ENCODE measurements at places on chromosomes 7 and 10.

DNA sequence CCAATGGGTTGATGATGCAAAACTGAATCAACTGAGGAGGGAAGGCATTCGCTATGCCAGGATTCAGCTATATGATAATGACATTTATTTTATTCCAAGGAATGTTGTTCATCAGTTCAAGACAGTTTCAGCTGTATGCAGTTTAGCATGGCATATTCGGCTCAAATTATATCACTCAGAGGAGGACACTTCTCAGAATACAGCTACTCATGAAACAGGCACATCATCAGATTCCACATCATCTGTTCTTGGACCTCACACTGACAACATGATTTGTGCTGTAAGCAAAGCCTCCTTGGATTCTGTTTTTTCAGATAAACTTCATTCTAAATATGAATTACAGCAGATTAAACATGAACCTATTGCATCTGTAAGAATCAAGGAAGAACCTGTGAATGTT, 19.7 kb downstream of the TMEM60 start:
- DNase-seq = no peak

GRCh38 chr7:11213266-11213665, 239.6 kb downstream of the PHF14 start:
- DNase-seq = no peak

GRCh38 chr10:47337310-47337709, 10.9 kb upstream of the RBP3 start:
- DNase-seq = no peak

DNA sequence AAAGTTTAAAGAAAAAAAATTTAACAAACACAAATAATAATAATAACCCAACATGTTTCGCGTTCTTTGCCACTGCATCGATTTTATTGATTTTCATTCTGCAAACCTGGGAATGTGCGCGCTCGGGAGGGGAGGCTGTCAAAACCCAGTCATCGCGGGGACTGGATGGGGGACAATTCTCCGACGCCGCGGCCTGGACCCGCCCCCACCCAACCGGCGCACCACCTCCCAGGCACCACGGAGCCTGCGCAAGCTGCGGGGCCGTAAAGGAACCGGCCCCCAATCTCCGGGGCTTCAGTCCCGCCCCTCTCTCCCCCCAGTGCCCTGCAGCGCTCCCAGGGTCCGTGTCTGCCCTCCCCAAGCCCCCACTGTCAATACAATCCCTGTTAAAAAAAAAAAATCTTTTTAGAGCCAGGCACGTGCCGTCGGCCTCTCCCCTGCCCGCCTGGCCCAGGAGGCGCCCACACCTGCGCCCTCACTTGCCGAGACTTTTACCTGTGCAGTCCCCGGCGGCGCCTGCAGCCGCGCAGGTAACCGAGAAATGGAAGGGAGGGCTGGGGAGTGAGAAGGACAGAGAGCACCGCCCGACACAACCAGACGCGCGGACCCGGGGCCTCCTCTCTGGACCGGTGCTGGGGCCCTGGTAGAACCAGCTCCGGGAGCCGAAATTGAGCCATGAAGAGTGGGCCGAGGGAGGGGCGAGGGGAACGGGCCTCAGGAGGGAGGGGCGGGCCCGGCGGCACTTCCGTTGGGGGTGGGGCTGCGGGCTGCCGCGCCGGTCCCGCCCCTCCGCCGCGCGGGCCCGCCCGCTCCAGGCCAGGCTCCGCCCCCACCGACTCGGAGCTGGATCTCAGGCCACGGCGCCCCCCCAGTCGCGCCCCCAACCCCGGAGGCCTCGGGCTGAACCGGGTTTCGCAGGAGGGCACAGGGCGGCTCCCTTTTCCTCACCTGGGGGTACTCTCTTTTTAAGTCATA, 7.6 kb upstream of the ZNF503 start:
- DNase-seq = no peak

DNA sequence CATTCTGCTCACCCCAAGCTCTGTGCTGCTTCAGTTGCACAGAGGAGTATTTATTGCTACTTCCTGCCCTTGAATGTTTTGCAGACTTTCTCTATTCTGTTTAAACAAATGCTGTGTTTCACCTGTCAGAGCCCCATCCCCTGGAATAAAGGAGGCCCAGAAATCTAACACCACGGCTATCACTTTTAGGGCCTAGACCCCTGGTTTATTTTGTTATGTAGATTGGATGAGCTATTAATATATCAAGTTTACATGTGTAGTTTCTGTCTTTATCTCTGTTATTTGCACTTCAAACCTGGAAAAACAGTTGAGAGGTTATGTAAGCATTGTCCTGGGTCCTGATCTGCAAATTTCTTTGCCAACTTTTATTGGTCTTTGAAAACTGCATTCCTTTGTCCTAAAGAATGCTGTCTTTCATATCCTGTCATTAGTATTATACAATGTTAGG, 630.1 kb downstream of the PARD3 start:
- DNase-seq = no peak

DNA sequence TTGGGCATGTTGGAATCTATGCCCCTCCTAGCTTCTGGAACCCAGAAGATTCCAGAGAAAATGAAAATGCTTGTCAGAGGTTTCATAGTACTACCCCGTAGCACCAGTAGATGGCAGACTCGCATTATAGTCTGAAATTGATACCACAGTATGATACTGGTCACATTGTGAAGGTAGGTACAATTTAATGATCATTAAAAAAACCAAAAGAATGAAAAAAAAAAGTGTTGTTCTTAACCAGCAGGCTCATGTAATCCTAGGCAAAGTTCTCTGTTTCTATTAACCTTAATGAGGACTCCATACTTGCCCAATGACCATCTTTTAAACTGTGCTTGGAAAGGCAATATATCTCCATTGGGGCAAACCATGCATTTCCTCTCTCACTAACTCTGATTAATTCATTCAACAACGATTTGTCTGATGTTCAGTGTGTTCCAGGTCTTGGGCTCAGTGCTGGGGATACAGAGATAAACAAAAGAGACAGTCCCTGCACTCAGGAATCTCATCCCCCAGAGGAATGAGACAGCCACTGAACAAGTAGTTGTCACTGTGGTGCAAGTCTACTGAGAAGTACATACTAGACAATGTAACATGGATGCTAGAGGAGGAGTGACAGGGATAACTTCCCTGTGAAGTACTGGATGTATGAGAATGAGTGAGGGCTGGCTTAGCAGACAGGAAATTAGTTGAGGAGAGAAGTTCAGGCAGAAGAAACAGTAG, 223.5 kb upstream of the PHYHIPL start:
- no peak for DNase-seq

- no peak for DNase-seq
These were observed 3.2 kb downstream of the AKR1B15 start for GRCh38 chr7:134552105-134552504.

DNA sequence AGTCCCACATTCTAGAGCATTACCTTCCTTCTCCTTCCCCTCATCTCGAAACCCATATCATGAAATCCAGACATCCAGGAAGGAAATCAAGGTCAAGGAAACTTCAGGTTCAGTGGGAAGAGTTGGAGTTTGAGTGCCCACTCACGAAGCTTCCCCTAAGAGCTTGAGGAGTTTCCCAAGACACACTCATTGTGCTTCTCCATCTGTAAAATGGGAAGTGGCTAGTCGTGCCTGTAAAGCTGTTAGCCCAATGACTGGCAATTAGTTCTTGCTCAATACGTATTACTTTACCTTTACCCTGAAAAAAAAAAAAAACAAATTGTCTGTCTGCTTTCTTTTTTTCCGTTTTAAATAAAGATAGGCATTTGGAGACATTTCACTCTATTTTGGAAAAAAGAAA, 42.3 kb downstream of the GPAM start:
- no peak for DNase-seq

DNA sequence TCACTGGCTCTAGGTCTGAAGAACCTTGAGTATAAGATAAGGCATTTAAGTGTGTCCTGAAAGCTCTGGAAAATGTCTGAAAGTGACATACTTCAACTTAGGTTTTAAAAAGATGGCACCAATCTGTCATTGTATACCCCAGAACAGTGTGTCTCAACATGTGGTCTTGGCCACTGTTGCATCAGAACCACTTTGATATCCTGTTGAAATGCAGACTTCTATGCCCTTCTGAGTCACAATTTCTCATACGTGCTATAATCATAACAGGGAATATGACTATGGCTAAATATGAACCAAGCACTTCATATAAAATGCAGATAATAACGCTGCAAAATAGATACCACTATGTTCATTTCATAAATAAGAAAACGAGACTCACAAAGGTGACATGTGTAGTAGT, 38.0 kb upstream of the GPAM start:
- DNase-seq = no peak

DNA sequence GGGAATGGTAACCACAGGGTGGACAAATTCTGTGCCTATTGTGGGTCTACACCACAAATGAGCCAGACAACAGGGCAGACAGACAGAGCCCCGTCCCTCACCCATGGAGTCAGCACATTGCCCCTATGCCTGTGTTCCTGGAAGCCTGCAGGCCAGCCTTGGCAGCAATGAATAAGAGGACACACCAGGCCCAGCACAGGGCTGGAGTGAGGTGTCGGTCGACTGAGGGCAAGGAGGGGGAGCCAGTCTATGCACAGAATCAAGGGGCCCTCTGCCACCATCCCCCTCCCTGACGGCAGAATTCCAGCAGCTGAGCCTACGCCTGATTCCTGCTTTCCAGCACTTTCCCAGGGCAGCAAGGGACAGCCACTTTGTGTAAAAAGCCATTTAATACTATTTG, 98.2 kb downstream of the CALN1 start:
- DNase-seq = no peak

GRCh38 chr10:79401015-79401921, 44.2 kb downstream of the ZCCHC24 start:
- peak; percentile 80 for DNase-seq

- no peak for DNase-seq
These were observed 20.1 kb downstream of the TMEM168 start for GRCh38 chr7:112770051-112770450.

DNA sequence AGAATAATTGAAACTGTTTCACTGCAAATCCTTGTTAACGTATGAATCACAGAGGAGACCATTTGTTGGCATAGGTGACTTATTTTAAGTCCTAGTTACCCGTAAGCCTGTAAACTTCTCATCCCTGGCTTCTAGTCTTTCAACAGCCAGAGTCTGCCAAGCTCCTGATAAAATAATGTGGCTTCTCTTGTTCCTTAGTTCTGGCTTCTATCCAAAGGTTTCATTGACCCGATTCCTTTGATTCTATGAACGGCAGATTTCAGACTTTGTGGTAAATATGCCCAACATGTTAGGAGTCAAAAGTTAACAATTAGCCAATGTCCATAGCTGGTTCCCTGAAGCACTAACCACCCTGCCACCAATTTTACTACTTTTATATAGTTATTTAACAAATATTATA, 23.3 kb downstream of the DNAH11 start:
- no peak for DNase-seq

DNA sequence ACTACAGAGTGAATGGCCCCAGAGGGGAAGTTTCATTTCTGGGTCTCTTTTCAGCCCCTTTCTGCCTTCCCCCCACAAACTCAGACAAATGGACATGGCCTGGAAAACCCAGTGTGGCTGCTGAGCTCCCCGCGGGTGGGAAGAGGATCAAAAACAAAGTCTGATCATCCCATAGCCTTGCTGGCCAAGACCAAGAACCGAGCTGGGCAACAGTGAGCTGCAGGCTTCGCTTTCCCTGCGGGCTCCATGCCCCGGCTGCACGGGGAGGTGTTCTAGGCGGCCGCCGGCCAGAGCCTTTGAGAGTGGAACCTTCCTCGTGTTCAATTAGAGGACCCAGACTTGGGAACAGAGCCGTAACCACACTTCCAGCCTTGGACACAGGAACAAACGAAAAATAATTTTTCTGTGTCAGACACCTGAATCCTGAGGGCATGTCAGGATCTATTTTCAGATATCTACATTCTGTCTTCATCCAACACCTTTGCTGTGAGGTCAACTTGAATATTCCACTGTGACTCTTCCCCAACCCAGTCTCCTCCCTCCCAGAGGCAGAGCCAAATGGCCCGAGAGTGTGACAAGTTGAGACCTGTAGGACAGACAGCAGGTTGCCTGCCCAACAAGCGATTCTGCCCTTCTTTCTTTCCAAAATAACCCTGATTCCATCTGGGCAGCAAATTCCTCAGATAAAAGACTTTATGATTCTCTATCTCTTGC, 26.0 kb downstream of the WDR86 start:
- no peak for DNase-seq

DNA sequence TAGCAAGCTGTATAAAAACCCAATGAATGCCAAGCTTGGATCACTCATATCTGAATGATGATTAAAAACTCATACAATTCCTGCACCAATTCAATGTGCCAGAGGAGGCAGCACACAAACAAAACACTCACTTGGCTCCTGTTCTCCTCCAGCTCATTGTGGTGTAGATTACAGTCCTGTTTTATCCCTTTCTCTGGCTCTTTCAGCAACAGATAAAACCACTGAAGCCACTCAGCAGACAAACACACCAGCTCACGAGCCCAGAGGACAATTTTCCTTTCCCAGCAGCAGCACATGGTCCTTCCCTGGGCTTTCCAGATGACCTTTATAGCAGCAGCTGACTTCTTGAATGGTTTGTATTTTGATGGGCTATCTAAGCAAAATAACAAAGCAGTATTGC, 107.3 kb upstream of the STARD3NL start:
- peak; percentile 20 for DNase-seq

DNA sequence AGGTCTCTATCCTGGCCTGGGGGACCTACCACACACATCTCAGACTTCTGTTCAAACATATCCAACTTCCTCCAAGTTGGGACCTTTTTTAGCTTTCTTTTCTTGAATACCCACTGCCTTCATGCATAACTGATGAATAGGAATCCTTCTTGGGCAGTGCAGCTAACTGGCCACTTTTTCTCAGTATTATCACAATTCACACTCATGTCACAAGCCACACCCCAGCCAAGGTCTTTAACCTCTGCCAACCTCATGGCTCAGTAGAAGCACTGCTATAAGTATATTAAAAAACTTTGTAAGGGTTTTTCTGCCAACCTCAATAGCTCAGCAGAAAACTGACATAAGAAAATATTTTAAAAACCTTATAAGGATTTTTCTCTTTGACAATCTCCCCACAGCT, 44.5 kb downstream of the HHEX start:
- no peak for DNase-seq

- no peak for DNase-seq
These were observed 80.0 kb upstream of the FAM180A start for GRCh38 chr7:135828604-135829003.

DNA sequence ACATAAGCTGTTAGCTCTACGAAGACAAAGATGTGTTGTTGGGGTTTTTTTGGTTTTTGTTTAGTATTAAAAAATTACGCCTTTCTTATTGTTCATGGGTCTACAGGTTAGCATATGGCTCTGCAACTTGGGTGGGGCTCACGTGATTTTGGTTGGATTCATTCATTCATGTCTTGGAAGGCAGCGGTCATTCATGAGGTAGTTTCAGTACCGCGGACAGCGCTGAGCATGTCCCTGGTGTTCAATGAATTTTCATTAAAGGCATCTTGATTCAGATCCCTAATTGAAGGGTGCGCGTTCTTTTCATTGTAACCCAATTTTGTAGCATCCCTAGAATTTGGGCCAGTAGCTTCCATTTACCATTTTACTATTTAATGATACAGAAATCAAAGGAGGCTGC, 42.9 kb upstream of the TCERG1L start:
- DNase-seq = no peak

DNA sequence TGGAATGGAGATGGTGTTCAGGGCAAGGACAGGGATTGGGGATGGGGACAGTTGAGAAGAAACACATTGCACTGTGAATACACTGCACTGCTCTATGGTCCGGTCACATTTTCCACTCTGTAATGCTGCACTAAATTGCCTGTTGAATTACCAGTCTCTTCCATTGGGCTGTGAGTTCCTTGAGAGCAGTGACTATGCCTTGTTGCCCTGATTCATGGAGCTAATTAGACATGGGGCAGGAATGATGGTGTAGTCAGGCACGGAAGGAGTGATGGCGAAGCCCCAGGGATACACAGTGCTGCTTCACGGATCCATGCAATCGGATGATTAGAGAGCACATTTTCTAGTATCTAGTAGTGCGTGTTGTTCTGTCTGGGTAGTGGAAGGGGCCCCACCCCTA, 25.4 kb upstream of the GPAM start:
- no peak for DNase-seq
